Sigmoid colon (tissue), 7 donors: ENCODE measurements at places on chromosomes 1 and 21.

GRCh38 chr1:180791806-180792205 is 120.9 kb upstream of the KIAA1614 start:
- no peak for DNase-seq

GRCh38 chr1:30418939-30419720 is 304.3 kb downstream of the MATN1 start:
- DNase-seq, result peak; percentile 25

DNA sequence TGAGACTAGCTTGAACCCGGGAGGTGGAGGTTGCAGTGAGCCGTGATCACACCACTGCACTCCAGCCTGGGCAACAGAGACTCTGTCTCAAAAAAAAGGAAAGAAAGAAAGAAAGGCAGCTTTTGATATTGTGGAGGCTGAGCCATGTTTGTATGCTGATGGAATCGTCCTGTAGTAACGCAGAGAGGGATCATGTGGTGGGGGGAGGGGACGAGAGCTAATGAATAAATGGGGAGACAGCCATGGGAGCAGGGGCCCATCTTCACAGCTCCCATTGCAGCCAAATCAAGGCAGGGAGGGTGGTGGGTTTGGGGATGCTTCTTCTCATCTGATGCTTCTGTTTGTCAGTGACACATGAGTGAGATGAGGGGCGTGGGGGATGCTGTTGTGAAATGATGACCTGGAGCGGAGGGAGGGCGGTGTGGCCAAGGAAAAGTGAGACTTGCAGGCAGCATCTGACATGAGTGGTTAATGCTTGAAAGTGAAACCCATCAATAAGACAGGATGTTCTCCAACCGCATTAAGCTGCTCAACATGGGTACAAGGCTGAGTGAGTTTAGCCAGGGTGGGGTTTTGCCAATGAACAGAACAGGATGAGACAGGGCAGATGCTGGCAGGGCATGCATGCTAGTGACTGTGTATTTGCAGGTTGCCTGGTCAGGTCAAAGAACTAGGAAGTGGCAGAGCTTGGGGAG is 16.7 kb downstream of the SPATA21 start:
- DNase-seq, result no peak

DNA sequence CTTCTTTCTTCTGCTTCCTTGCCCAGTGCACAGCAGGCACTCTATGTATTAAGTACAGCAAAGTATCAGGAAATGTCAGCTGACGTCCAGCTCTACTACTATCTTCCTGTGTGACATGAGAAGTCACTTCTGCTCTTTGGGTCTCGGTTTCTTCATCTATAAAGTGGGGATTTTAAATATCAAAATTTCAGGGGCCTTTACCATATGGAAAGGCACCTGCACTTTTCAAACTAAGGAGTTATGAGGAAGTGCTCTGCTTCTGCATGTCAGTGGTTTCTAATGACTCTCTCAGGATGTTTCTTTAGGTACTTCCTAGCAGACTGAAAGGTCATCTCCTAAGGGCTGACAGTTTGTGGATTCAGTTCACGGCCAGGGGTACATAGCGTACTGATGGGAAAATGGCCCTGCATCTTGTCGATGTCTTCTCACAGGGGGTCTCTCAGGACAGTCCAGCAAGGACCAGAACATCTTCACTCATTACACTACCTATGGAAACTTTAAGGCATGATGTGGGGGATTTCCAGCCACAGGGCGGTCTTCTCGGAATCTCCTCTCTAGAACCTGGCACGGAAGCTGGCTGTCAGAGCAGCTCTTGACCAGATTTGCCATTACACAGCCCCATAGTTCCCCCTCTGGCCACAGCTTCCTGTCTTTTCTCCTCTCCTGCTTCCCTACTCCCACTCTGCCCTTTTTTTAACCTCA is 42.0 kb upstream of the MTF1 start:
- no peak for DNase-seq

GRCh38 chr1:173420330-173420806 is 56.8 kb upstream of the PRDX6 start:
- no peak for DNase-seq

DNA sequence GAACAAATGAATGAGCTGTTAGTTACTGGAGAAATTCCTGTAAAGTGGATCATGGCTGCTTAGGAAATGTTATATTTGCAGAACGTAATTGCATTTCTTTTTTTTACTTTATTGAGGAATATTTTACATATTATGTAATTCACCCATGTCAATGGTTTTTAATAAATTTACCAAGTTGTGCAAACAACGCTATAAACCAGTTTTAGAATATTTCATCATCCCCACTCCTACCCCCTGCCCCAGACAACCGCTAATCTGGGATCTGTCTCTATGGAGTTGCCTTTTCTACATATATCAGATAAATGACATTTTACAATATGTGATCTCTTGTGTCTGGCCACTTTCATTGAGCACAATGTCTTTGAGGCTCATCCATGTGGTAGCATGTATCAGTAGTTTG is 4.3 kb upstream of the IFFO2 start:
- DNase-seq, result peak; percentile 4

DNA sequence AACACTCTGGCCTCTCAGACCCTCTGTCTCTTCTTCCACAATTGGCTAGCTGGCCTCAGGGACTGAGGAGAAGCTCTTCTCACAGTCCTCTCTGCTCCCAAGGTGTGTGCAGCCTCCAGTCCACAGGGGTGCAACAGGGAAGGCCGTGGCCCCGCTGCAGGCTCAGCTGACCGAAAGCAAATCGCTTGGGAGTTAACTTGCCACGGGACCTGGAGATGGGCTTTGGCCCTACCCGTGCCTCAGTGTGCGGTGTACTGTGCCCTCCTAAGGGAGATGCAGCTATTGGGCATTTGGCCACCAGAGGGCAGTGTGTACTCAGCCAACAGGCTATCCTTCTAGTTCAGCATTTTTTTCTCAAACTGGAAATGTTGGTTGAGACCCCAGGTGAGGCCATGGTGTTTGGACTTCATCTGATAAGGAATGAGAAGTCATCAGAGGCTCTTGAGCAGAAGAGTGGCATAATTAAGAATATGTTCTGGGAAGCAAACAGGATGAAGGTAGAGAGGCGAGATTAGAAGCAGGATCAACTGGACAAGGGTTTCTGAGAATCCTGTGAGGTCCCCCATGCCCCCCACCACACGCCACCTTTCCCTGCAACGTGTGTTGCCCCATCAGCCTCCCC is 42.5 kb upstream of the TMEM125 start:
- DNase-seq, result peak; percentile 90

DNA sequence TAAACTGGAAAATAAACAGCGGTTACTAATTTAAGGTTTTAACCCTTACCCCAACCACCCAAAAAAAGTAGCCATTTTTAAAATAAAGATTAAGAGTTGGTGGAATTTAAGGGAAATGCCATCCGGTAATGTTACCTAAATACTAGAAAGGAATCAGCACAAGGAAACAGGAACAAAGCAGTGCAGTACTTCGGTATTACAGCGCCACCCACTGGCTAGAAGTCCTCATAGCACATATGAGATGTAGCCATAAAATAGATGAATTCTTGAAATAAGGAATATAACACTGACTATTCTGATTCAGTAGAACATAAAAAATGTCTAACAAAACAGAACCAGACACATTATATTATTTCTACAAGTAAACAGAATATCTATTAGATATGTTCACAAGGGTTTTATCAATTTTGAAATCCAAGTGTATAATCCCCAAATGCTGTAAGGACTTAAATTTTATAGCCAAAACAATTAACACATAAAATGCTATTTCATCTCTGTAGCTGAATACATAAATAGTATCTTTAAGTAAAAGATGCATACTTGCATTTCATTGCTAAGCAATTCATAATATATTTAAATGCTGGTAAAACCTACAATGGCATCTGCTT is 58.8 kb downstream of the FRRS1 start:
- peak; percentile 74 for DNase-seq

DNA sequence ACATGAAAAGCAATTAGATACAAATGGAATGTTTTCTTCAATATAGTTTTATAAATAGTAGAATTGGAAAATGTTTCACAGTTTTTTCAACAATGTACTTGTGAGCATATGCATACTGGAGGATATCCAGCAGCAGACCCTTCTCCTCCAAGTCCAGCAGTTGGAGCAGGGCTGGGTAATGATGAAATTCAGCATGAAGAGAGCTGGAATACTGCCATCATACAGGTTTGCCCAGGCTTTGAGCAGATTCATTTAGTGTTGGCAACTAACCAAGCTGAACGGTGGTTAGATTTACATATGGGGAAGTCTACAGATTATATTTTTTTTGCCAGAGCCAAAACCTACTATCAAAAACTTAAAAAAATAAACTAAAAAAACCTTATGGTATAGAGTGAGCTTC is 38.3 kb downstream of the WDR3 start:
- no peak for DNase-seq

- no peak for DNase-seq
Measured at GRCh38 chr1:211347077-211347844, 20.6 kb downstream of the TRAF5 start.

GRCh38 chr1:64745986-64746940 is 1.4 kb downstream of the RAVER2 start:
- no peak for DNase-seq

DNA sequence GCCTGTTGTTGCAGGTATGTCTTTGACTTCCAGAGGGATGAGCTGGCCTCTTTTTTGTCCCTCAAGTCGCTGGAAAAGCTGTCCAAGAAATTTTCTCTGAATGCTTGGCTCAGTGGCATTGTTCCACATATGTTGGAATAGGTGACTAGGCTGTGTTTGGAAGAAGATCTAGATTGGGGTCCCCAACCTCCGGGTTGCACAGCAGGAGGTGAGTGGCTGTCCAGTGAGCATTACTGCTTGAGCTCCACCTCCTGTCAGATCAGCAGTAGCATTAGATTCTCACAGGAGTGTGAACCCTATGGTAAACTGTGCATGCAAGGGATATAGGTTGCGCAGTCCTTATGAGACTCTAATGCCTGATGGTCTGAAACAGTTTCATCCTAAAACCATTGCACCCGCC is 18.1 kb downstream of the BACH1 start:
- DNase-seq, result no peak

GRCh38 chr1:1308756-1309250 is 406 bp downstream of the PUSL1 start:
- DNase-seq, result no peak

- DNase-seq, result peak; percentile 52
Measured at GRCh38 chr1:3067671-3068563, 1.1 kb upstream of the PRDM16 start.

GRCh38 chr1:226793620-226794276 is 54.7 kb upstream of the ITPKB start:
- no peak for DNase-seq
